ENCODE measurements at places on chromosomes 6 and 20. TPM values are rescaled to one million over a fixed set of nuclear protein-coding genes. Genes with fewer than 3 reads are reported as not detected.

DNA sequence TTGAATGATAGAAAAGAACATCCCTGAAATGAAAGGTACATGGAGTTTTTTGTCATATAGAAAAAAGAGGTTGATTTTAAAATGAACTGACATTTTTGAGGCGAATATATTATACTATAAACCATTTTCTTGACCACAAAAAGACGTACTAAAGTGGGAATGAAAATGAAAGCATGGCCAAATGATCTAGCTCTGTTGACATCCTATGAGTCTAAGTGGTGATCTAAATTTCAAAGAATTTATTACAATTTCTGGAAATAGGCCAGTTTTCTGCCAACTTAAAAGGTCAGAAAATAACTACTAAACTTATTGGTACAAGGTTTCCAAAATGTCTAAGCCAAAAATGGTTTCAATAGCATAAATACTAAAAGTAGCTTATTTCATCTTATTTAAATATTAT lies 536.8 kb downstream of the EYS start:
- no peak overlapping the region for H3K27ac ChIP-seq
- H3K27me3 ChIP-seq, result no peaks in the 10 kb centered on the region
- no peaks in the 10 kb centered on the region for H3K36me3 ChIP-seq

DNA sequence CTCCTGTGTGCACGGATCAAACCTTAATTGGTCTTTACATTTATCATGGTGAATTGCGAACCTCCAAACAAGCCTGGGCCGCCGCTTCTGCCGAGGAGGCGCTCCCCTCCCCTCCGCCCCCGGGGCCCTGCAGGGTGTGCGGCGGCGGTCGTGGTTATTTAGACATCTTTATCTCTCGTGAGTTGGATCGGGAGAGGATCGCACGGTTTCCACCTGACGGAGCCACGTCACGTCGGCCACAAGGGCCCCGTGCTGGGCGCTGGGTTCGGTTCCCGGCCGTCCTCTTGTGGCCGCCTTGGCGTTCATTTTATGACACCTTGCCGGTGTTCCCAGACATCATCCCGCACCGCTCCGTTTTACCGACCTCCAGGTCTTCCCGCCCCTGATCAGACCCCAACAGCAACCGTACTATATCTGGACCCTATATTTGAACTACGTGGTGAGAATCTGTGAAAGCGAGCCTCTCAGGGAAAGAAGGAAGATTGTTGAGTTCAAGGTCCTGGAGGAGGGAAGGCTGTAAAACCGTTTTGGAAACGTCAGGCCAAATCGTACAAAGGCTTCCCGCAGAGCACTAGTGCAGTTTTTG lies 1.3 kb upstream of the CNR1 start:
- no peak overlapping the region for H3K4me3 ChIP-seq
- H3K4me1 ChIP-seq, result no peaks in the 10 kb centered on the region
- H3K27ac ChIP-seq, result no peak overlapping the region
- no peaks in the 10 kb centered on the region for H3K36me3 ChIP-seq
- DNase-seq, result no peak

- H3K36me3 ChIP-seq, result no peaks in the 10 kb centered on the region
- no peaks in the 10 kb centered on the region for H3K4me1 ChIP-seq
- no peak for DNase-seq
- no peak overlapping the region for H3K27ac ChIP-seq
These were observed 26.8 kb downstream of the DOK5 start for GRCh38 chr20:54502179-54502578.

- peaks cover 35% of the 10 kb centered on the region for H3K27me3 ChIP-seq
- DNase-seq, result no peak
- no peak overlapping the region for H3K27ac ChIP-seq
- H3K4me3 ChIP-seq, result peak overlapping the region; percentile 54
- H3K36me3 ChIP-seq, result no peaks in the 10 kb centered on the region
These were observed 270 bp downstream of the PLEKHG1 start for GRCh38 chr6:150600010-150600300.

DNA sequence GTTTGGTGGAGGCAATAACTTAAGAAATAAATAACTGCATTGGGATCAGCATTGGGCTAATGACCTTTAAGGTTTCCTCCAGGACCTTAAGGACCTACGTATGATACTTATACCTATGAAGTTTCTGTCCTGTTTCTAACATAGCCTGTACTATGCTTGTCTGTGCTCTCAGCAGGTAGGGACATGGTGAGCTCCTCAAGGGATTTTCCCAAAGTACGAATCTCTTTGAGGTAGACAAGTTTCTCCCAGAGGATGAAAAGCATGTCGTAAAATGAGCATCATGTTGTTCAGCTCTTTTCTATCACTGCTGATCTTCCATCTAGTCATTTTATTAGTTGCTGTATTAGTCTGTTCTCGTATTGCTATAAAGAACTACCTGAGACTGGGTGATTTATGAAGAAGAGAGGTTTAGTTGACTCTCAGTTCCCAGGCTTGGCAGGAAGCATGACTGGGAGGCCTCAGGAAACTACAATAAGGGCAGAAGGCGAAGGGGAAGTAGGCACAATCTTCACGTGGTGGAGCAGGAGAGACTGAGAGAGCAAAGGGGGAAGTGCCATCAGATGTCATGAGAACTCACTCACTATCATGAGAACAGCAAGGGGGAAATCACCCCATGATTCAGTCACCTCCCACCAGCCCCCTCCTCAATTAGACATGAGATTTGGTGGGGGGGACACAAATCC lies 77.8 kb upstream of the TGM3 start:
- no peaks in the 10 kb centered on the region for H3K36me3 ChIP-seq
- peaks cover 7% of the 10 kb centered on the region for H3K27me3 ChIP-seq
- no peak for DNase-seq

- no peak overlapping the region for H3K27ac ChIP-seq
- H3K36me3 ChIP-seq, result no peaks in the 10 kb centered on the region
- no peaks in the 10 kb centered on the region for H3K27me3 ChIP-seq
- no peak for DNase-seq
- no peaks in the 10 kb centered on the region for H3K4me1 ChIP-seq
- H3K4me3 ChIP-seq, result no peak overlapping the region
These were observed 147.8 kb downstream of the ARID1B start for GRCh38 chr6:156925026-156925425.

DNA sequence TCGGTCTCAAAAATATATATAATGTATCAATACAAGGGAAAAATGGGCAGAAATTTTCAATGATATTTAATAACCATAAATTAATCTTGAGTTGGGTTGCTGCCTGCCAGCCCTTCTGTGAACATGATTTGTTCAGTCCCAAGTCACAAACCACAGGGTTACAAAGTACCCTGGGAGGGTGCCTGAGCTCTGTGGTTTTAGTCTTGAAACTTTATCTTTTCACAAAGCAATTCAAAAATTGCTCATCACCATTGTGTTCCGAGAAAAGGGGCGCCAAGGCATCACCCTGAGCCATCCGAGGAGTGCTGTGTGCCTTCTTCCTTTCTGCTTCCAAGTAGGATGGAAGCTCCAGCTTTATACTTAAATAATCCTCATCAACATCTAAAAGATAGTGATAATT lies 141.6 kb upstream of the AKAP12 start:
- DNase-seq, result no peak
- H3K4me3 ChIP-seq, result no peak overlapping the region
- no peaks in the 10 kb centered on the region for H3K27me3 ChIP-seq

GRCh38 chr20:54215157-54215789 lies 7.4 kb downstream of the PFDN4 start:
- H3K4me1 ChIP-seq, result no peaks in the 10 kb centered on the region
- H3K27ac ChIP-seq, result no peak overlapping the region
- H3K27me3 ChIP-seq, result no peaks in the 10 kb centered on the region
- DNase-seq, result no peak
- peaks cover 17% of the 10 kb centered on the region for H3K36me3 ChIP-seq

GRCh38 chr20:40422656-40423055 lies 266.4 kb downstream of the MAFB start:
- no peak overlapping the region for H3K4me3 ChIP-seq
- DNase-seq, result no peak
- no peak overlapping the region for H3K27ac ChIP-seq
- H3K4me1 ChIP-seq, result no peaks in the 10 kb centered on the region
- no peaks in the 10 kb centered on the region for H3K27me3 ChIP-seq

GRCh38 chr6:100237821-100238220 lies 226.9 kb downstream of the SIM1 start:
- no peaks in the 10 kb centered on the region for H3K27me3 ChIP-seq
- DNase-seq, result no peak
- no peaks in the 10 kb centered on the region for H3K36me3 ChIP-seq
- H3K27ac ChIP-seq, result no peak overlapping the region

DNA sequence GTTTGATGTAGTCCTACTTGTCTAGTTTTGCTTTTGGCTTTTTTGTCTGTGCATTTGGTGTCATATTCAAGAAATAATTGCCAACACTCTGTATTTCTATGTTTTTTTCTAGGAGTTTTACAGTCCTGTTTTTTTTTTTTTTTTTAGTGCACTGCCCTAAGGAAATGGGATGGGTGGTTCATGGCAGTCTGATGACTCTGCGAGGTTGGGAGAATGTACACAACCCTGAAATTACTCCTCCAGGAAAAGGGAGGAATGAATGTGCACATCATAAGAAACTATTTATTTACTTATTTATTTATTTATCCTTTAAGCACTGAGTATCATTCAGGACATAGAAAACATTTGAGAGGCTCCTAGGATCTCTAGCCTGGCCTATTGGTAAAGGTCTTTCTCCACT lies 15.2 kb upstream of the SLC17A5 start:
- H3K4me1 ChIP-seq, result 0 out of 2 replicates have a peak, but pooled peaks cover 2% of the 10 kb centered on the region
- DNase-seq, result no peak

- no peaks in the 10 kb centered on the region for H3K36me3 ChIP-seq
- no peaks in the 10 kb centered on the region for H3K27me3 ChIP-seq
- no peak overlapping the region for H3K4me3 ChIP-seq
- no peak for DNase-seq
- H3K27ac ChIP-seq, result no peak overlapping the region
These were observed 325.2 kb upstream of the CNR1 start for GRCh38 chr6:88491266-88491880.

DNA sequence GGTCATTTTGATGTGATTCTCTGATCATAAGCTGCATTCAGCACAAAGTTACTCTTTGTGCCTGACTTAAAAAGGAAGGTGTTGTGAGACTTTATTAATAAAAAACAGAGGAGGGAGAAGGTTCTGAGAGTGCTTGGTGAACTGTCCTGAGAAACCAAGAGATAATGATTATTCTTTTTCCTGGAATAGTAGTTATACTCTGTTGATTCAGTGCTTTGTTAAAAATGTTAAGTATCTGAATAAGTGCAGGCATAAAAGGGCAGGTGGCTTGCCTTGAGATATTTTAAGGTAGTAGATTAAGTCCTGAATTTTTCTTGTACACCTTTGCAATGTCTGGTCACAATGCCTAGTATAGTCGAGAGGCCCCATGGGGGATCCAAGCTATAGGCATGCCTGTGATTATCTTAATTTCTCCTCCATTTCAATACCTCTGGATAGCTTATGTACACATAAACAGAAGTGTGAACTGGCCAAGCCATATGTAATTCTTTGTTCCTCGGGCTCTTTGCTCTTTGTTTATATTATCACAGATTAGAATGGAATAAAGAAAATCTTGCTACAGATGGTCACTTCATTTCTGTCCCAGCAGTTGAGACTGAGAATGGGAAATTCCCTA lies 50.0 kb downstream of the SOBP start:
- no peaks in the 10 kb centered on the region for H3K27me3 ChIP-seq
- H3K36me3 ChIP-seq, result no peaks in the 10 kb centered on the region
- H3K4me1 ChIP-seq, result peaks cover 12% of the 10 kb centered on the region
- H3K4me3 ChIP-seq, result no peak overlapping the region
- H3K27ac ChIP-seq, result peak overlapping the region; percentile 48
- DNase-seq, result no peak

- peaks cover 37% of the 10 kb centered on the region for H3K4me1 ChIP-seq
- no peaks in the 10 kb centered on the region for H3K27me3 ChIP-seq
These were observed 24.3 kb upstream of the CCN5 start for GRCh38 chr20:44690781-44691423.

DNA sequence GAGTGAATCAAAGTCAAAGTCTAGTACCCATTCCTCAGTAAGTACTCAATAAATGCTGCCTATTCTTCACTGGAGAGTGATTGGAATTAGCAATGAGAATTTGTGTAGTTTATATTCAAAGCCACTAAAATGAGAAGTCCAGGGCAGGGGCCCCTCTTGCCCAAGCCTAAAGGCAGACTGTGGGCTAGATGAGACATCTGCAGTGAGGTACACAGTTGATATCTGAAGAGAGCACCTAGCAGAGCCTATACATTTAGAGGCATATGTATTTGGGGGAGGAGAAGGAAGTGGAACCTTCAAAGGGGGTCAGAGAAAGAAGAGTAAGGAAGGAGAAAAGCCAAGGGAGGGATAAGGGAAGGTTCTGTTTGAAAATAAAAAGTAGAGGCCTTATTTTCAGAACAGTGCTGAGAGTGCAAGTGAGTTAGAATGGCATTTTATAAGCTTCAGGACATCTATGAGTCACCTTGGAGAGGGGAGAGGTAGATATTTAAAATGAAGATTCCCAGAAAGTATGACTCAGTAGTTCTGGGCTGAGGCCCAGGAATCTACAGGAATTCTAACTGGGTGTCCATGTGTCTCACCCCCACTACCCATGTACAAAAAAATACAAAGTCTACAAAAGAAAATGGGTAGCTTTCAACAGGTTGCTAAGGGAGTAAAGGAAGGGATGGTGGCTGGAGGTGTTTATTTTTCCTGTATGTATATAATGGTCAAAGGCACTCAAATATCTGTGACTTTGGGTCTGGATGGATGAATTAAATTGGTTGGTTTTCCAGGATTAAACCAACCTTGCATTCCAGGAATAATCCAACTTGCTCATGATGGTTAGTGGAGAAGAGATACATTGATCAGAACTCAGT lies 135.1 kb downstream of the ZFP64 start:
- no peak overlapping the region for H3K4me3 ChIP-seq
- DNase-seq, result no peak
- H3K27me3 ChIP-seq, result no peaks in the 10 kb centered on the region
- peaks cover 3% of the 10 kb centered on the region for H3K4me1 ChIP-seq
- no peak overlapping the region for H3K27ac ChIP-seq

- H3K27ac ChIP-seq, result no peak overlapping the region
- DNase-seq, result no peak
- H3K36me3 ChIP-seq, result no peaks in the 10 kb centered on the region
- H3K27me3 ChIP-seq, result peaks cover 51% of the 10 kb centered on the region
- no peaks in the 10 kb centered on the region for H3K4me1 ChIP-seq
These were observed 80.0 kb downstream of the CRYBG1 start for GRCh38 chr6:106440546-106440945.

DNA sequence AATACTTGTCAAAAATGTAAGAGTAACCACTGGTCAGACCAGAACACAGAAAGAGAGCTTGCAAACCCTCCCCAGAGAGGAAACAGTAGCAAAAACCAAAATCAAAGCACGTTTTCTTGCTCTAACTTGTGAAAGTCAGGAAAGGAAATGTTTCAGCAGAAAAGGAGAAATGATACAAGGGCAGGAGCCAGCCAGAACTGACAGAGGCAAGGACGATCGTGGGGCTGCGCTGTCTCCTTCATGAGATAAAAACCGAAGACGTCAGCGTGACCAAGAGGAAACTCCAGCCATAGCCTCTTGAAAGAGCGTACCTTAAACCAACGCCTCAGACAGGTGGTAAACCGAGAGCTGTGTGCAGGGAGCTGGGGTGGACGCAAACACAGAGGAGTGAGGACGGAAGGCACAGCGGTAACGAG lies 27.5 kb downstream of the LAMA5 start:
- H3K36me3 ChIP-seq, result peaks cover 27% of the 10 kb centered on the region
- H3K27ac ChIP-seq, result no peak overlapping the region
- H3K4me3 ChIP-seq, result no peak overlapping the region
- H3K27me3 ChIP-seq, result no peaks in the 10 kb centered on the region

The CTAGE9 gene
- 0.15 TPM for total RNA-seq

The FAM83C gene
- total RNA-seq, result not detected

The MPC1 gene
- total RNA-seq, result 7.0 TPM

The MEI4 gene
- total RNA-seq, result 0.05 TPM

The PRSS16 gene
- total RNA-seq, result 4.7 TPM
